ENCODE measurements at places on chromosomes 7 and 10. TPM values are rescaled to one million over a fixed set of nuclear protein-coding genes. Genes with fewer than 3 reads are reported as not detected.

DNA sequence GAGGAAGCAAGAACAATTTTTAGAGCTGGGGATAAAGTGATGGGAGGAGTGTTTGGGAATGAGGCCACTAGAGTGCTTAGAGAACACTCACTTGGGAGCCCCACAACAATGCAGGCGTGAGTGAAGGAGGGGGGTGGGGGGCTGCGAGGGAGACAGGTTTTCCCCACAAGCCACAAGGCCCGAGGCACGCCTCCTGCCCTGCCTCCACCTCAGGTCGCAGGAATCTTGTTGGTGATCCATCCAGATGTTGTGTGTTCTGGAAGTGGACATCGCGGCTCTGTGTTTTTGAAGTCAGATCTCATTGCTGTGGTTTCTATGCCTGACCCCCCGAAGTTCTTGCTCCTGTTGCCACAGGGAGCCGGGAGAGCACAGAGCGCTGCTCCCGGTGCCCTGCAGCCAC lies 178.0 kb upstream of the BMPER start:
- no peak for DNase-seq

DNA sequence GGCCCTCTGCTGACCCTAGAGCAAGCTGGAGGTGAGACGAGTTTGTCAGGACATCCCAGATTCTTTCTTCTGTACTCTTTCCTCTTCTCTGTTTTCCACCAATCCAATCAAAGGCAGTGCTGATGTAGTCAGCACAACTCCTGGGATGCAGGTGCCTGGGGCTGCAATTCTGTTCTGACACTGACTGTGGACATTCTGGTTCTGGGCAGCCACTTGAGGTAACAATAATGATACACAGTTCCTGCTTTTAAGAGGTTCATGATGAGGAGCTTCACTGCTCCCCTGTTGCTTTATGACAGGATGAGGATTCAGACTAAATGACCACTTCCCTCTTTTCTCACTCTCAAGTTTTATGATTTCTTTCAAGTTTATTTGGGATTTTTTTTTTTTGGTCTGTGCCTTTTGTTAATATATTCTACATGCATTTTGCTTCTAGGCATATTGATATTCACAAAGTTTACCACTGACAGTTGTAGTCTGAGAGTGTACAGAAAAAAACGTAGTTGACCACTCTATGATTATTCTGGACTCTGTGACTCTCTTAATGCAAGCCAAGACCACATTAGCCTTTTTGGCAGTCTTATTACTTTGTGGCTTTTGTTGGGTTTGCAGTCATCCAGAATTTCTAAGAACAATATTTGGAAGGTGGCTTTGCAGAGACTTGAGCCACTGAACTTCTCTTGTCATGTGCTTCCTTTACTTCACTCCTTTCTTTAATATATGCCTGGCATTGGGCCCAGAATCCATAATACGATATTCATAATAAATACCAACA lies 247.6 kb downstream of the AUTS2 start:
- DNase-seq: no peak

- DNase-seq: no peak
These were observed 89.6 kb downstream of the LCOR start for GRCh38 chr10:96921655-96922054.

DNA sequence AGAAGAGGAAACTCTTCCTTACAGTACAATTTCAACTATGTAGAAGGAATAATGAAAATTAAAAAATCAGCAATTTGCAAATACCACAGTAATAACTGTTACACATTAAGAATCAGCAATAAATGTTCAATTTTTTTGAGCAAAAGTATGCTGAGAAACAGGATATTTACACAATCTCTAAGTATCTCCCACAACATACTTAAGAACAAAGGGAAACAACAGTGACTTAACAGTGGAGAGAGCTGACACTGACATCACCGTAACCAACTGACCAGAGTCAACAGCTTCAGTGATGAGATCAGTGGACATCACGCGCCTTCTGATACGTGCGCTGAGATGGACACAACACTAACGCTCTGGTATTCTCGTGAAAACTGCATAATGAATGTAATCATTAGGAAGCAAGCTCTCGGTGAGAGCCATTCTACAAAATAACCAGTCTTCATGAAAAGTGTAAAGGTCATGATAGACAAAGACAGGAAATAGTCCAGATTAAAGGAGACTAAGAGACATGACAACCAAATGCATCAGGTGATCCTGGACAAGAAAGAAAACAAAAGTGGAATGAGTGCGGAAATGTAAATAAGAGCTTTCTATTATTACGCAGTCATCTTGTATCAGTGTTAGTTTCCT lies 82.6 kb downstream of the PIP4K2A start:
- peak; percentile 53 for DNase-seq

GRCh38 chr10:82245906-82246560 lies 371.0 kb downstream of the NRG3 start:
- DNase-seq: no peak

DNA sequence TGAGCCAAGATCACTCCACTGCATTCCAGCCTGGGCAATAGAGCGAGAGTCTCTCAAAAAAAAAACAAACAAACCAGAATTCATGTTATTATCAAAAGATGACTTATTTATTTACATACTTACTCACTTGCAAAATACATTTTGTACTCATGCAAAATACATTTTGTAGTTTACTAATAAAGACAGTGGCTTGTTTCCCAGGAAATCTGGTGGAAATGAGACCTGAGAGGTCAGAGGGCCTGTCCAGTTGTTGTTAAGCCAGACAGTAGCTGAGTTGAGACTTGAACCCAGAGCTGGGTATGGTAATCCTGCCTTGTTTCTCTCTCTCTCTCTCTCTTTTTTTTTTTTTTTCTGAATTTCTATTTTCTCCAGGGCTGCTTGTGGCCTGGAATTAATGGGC lies 29.5 kb downstream of the PDSS1 start:
- no peak for DNase-seq

GRCh38 chr7:14381306-14381705 lies 391.8 kb upstream of the ETV1 start:
- no peak for DNase-seq

DNA sequence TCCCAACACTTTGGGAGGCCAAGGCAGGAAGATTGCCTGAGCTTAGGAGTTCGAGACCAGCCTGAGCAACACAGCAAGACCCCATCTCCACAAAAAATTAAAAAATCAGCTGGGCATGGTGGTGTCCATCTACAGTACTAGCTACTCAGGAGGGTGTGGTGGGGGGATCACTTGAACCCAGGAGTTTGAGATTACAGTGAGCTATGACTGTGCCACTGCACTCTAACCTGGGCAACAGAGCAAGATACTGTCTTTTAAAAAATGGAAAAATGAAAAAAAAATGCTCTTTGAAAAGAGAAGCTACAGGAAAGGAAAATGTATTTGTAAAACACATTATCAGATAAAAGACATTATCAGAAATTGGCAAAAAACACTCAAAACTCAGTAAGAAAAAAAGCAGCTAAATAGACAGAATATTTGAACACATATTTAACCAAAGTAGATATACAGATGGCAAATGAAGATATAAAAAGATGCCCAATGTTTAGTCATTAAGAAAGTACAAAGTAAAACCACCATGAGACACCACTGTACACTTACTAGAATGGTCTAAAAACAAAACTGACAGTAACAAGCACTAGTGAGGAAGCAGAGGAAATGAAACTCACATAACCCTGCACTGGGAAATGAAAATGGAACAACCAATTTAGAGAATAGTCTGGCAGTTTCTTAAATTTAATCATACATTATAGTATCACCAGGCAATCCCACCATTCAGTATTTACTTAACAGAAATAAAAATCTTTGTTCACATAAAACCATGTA lies 40.5 kb downstream of the NRBF2 start:
- DNase-seq: no peak

GRCh38 chr7:86008898-86009297 lies 634.8 kb upstream of the GRM3 start:
- DNase-seq: no peak

DNA sequence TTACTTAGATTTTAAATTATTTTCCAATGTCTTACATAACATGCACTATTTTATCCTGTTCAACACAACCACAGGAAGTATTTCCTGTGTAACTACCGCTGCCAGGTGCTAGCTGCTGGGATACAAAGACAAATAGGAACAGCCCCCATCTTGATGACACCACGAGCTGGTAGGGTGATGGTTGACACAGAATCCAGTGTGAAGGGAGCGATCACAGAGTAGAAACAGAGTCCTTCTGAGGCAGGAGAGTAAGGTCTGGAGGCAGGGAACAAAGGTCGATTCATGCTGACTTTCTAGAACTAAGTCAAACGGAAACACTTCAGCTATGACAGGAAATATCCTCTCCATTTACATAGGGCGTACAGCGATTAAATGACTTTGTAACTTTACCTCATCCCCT lies 232.3 kb downstream of the ADAM12 start:
- no peak for DNase-seq

DNA sequence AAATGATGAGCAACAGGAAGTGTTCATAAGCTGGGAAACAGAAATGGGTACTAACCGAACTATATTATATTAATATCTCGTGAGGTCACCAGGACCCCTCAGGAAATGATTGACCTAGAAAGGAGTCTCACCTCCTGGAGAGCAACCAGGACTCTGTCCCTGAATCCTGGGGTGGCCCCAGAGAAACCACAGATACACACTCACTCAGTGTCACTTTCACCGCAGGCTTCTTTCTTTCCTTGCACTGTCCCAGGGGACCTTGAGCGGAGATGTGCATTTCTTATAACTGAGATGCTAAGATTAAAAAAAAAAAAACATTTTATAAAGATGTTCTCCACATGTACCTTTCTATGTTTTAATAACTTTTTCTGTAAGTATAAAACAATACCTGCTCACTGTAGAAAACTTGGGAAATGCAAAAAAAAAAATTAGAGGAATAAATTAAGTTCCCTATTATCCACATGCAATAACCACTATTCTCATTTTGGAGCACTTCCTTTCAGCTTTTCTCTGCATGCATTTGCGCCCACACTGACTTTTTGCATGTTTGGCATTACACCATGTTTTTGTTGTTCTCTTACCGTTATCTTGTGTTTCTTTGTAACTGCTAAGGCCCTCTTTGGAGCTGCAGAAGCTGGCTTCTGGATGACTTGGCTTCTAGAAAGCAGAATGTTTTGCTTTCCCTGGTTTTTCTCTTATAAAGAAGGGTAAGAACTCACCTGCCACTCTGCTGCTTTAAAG lies 15.0 kb downstream of the NOD1 start:
- no peak for DNase-seq

DNA sequence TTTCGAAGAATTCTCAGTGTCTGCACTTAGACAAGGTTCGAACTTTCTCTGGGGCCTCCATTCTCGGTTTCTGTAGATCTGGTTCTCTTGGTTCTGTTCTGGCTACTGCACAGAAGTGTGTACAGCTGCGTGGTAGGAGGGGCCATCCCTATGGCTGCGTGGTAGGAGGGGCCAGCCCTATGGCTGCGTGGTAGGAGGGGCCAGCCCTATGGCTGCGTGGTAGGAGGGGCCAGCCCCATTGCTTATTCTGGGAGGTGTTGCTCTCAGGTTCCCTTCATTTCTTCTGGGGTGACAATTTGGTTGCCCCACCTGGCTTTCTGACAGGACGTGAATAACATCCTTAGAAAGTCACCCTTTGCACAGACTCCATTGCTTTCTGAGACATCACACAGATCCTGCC lies 65.2 kb upstream of the CHST15 start:
- DNase-seq: no peak

The FOXP2 gene
- not detected for polyA plus RNA-seq

The SMURF1 gene
- polyA plus RNA-seq: 0.93 TPM

The TMEM270 gene
- not detected for polyA plus RNA-seq
